ENCODE measurements at places on chromosomes 7 and 10.

- DNase-seq, result no peak
Measured at GRCh38 chr10:119101366-119102098, 2.4 kb upstream of the DENND10 start.

- no peak for DNase-seq
Measured at GRCh38 chr10:129090618-129091366, 376.2 kb upstream of the MGMT start.

DNA sequence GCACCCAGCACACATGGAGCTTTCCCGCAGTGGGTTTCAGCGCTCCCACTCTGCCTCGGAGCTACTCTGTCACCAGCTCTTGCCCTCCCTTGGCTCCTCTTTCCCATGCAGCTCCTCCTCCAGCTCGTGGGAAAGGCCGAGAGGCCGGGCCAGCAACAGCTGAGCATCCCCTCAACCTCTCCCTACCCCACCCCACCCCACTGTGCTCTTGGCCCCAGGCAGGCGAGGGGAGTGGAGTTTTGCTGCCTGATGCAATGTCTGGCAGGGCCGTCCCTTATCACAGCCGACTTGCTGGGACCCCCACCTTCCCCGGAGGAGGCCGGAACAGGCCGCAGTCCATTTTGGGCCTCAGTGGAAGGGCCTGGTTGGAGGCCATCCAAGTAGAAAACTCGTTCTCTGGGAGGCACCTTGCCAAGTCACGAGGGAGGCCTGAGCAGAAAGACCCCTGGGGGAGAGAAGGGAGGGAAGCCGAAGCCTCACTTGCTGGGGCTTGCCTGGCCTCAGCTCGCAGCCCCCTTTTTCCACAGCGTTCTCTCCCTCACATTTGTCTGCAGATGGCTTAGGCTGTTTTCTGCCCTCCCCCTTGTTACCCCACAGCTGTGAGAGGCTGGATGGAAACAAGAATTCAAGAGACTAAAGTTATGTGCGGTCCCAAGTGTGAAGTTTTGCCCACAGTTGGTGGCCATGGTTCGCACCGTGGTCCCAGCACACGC is 35.3 kb downstream of the CHST3 start:
- DNase-seq, result peak; percentile 81

DNA sequence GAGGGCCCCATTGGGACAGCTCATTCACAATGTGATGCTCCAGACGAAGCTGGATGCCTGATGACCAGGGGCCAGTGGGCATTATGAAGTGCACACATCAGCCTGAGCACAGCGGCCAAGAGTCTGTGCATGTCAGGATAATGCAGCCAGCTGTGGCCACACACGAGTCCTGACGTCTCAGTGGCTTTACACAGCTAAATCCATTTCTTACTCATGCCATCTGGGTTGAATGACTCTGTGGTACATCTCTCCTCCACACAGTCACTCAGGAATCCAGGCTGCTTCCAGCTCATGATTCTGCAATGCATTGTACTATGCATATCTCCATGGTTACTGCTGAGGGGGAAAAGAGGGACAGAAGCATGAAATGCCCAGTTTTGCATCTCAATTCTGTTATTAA is 123.6 kb downstream of the PRLHR start:
- DNase-seq, result no peak

DNA sequence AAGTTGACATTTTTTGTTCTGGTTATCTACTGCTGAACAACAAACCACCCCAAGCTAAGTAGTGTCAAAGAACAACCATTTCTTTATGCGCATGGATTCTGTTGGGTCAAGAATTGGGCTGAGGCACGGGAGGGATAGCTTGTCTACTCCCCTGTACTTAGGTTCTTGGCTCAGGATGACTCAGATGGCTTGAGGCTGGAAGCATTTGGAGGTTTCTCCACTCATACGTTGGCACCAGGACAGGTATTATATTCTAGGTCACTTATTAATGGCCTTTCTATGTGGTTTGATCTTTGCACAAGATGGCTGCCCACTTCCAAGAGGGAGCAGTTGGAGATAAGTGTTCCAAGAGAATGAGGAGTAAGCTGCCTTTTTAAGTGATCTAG is 11.8 kb upstream of the TFAM start:
- no peak for DNase-seq

GRCh38 chr10:118712930-118713634 is 41.7 kb downstream of the CACUL1 start:
- no peak for DNase-seq

GRCh38 chr10:63554657-63555056 is 33.5 kb downstream of the REEP3 start:
- no peak for DNase-seq

Data from hypothalamus (tissue), 51 donors.